Fibroblast of upper back skin (primary cell): ENCODE measurements at places on chromosomes 7 and 10.

GRCh38 chr10:102752934-102753664 is 9.4 kb downstream of the WBP1L start:
- peak; percentile 85 for DNase-seq

GRCh38 chr10:115432188-115432819 is 339.1 kb downstream of the ATRNL1 start:
- peak; percentile 27 for DNase-seq

GRCh38 chr7:122727354-122727753 is 24.6 kb upstream of the RNF148 start:
- DNase-seq = no peak

DNA sequence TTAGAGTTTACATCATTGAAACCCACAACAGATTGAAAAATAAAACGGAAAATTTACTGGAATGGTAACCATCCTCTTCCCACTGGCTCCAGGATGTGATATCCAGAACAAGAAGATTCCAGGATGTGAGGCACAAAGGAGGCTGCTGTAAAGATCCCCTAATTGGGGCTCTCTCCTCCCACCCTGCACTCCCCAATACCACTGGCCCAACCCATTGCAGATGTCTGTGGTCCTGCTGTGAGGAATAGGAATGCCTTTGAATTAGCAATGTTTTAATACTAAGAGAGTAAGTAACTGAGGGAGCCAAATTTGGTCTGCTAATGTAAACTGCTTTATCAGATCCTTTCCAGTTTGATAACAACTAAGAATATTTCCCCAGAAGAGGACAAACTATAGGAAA is 225.9 kb upstream of the INHBA start:
- DNase-seq = peak; percentile 50

DNA sequence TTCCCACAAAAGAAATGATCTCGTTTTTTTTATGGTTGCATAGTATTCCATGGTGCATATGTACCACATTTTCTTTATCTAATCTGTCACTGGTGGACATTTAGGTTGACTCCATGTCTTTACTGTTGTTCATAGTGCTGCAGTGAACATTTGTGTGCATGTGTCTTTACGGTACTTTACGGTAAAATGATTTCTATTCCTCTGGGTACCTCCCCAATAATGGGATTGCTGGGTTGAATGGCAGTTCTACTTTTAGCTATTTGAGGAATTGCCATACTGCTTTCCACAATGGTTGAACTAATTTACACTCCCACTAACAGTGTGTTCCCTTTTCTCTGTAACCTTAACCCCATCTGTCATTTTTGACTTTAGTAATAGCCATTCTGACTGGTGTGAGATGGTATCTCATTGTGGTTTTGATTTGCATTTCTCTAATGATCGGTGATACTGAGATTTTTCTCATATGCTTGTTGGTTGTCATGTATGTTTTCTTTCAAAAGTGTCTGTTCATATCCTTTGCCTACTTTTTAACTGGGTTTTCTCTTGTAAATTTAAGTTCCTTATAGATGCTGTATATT is 37.2 kb downstream of the MKLN1 start:
- DNase-seq = no peak

GRCh38 chr10:113221756-113222168 is 271.7 kb downstream of the TCF7L2 start:
- DNase-seq = peak; percentile 79

- DNase-seq = no peak
These were observed 62.3 kb upstream of the BTBD16 start for GRCh38 chr10:122208571-122209430.

DNA sequence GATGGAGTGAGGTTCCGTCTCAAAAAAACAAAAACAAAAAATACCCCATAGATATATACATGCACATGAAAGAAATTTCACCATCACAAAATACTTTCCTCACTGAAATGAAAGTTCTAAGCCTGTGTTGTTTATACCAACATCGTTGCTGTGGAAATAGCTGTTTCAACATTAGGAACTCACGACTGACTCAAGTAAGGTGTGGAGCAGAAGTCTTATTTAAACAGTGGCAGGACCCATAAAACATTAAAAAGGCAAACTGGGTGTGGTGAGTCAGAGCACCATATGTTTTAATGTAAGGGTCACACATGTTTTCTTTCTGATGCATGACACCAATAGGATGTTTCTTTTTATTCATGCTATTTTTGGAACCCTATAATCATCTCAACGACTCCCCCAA is 48.3 kb downstream of the BAIAP2L1 start:
- DNase-seq = peak; percentile 86

DNA sequence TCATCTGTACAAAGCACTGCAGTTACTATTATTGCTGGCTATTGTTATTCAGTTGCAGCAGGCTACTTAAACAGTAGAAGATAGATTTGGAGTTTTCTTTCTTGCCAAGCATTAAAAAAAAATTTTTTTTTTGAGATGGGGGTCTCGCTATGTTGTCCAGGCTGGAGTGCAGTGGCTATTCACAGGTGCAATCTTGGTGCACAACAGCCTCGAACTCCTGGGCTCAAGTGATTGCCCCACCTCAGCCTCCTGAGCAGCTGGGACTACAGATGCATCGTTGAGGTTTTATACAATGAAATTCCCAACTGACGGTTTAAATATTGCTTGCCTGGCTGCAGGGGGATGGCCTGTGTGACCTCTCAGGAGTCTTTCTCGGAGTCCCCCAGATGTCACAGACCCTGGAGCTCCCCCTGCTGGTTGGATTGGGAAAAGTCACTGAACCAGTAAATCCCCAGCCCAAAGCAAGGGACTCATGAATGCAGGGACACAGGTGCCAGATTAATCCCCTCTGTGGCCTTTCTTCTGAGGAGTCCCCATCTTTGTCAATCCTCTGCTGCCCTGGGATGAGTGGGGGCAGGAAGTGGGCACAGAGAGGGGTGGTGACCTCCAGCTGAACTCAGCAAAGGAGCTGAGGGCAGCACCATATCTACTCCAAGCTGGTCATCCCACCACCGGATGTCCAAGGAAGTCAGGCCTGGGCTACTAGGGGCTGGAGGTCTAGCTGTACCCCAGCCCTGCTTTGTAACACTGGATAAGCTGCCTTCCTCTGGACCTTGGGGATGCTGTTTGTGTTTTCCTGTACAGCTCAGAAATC is 149.6 kb downstream of the C10orf105 start:
- peak; percentile 46 for DNase-seq

DNA sequence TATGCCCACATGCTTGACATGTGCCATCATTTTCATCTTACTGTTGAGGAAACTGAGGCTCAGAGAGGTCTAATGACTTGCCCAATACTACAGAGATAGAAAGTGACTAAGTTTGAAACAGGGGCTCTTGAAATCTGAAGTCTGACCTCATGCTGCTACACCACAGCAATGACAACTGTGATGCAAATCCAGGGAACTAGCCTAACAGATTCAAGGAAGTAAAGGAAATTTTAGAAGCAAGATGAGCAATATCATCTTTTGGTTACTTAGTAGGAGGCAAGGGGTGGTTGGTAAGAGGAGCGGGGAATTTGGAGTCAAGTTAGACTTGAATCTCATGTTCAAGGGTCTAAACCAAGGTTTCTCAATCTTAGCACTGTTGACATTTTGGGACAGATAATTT is 26.3 kb upstream of the OSBPL3 start:
- DNase-seq = no peak

GRCh38 chr7:28879105-28879504 is 79.0 kb downstream of the TRIL start:
- no peak for DNase-seq

- DNase-seq = peak; percentile 7
These were observed 535.1 kb downstream of the INHBA start for GRCh38 chr7:41167836-41168235.

- no peak for DNase-seq
These were observed 69.0 kb downstream of the PARD3 start for GRCh38 chr10:34746094-34746493.

DNA sequence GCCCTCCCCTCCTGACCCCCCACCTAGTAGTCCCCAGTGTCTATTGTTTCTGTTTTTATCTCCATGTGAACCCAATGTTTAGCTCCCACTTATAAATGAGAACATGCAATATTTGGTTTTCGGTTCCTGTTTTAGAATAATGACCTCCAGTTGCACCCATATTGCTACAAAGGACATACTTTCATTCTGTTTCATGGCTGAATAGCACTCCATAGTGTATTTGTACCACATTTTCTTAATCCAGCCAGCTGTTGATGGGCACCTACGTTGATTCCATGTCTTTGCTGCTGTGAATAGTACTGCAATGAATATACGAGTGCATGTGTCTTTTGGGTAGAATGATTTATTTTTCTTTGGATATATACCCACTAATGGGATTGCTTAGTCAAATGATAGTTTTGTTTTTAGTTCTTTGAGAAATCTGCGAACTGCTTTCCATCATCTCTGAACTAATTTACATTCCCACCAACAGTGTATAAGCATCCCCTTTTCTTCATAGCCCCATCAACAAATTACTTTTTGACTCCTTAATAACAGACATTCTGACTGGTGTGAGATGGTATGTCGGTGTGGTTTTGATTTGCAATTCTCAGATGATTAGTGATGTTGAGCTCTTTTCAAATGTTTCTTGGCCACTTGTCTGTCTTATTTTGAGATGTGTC is 128.4 kb upstream of the PHYHIPL start:
- no peak for DNase-seq

- DNase-seq = peak; percentile 26
These were observed 16.5 kb downstream of the DENND10 start for GRCh38 chr10:119120413-119120867.

DNA sequence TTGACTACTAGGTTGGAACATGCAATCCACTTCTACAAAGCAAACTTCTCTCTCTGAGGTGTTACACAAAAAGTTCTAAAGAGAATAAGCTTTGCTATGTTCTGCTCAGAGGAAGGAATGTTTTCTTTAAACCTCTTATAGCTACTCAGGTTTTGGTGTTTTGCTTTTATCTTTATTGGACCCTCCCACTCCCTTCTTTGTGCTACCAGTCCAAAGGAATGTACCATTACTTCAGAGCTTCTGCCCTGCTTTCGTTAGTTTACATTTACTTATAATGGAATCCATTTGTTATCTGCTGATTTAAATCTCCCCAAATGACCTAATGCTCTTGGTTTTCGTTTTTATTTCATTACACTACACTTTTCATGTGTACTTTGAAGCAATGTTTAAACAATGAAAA is 154.9 kb downstream of the ATE1 start:
- DNase-seq = peak; percentile 27

GRCh38 chr10:101558204-101558603 is 29.9 kb downstream of the POLL start:
- DNase-seq = no peak
